Keratinocyte (primary cell): ENCODE measurements at places on chromosomes 16 and 17.

DNA sequence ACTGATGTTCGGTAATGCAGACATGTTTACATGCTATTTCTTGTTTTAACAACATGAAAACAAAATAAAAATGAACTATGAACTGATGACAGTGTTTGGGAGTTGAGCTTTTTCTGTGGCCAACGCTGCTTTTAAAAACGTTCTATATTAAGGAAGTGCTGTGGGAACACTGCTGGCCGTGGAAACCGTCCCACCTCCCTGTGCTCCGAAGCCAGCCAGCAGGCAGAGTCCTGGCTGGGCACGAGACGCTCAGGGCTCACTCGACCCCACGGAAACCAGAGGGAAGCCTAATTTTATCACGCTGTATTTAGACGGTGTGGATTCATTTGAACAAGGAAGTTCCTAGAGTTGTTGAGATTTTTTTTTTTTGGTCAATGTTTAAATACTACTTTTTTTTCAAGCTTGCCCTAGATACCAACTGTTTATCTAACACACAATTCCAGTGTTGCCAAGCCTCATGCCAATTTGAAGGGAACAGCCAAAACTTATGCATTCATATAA is 25.8 kb downstream of the ADCY9 start:
- DNase-seq = no peak

- no peak for DNase-seq
Observed at GRCh38 chr17:28476076-28476865, 2.8 kb downstream of the SLC13A2 start.

GRCh38 chr16:77449208-77449607 is 14.4 kb upstream of the ADAMTS18 start:
- no peak for DNase-seq

DNA sequence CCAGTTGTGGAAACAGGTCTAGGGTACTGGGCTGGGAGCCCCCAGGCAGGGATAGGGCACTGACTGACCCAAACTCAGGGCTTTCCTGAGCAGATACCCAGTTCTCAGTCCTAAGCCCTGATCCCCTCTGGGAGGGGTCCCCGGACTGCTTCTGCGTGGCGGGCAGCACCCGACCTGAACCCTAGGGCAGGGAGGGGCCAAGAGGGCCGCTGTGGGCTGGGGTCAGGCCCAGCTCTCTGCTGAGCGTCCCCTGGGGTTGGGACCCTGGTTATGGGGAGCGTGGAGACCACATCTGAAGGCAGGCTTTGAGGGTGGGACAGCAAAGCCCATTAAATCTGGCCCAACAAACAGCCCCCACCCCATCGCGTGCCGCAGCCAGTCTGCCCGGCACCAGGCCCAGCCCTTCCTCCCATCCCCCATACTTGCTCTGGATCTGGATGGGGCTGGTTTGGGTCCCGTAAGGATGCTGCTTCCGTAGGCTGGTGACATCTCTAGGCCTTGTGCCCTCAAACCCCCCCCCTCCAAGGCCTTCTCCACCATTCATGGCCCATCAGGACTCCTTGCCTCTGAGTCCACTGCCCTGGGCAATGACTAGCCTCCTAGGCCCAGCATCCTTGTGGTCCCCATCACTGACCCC is 691 bp upstream of the FAM83G start:
- no peak for DNase-seq

GRCh38 chr17:78566947-78567346 is 10.2 kb downstream of the DNAH17 start:
- DNase-seq = no peak

DNA sequence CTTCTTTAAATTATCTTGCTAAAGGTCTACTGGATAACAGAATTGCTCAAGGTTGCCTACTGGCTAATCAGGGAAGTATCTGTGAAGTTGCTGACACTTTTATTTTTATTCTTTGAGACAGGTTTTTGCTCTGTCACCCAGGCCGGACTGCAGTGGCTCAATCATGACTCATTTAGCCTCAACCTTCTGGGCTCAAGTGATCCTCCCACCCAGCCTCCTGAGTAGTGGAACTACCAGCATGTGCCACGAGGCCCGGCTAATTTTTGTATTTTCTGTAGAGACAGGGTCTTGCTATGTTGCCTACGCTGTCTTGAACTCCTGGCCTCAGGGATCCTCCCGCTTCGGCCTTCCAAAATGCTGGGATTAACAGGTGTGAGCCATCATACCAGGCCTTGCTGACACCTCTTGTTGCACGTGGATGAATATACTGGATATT is 43.1 kb downstream of the GLG1 start:
- DNase-seq = no peak

- no peak for DNase-seq
Observed at GRCh38 chr16:88321635-88322499, 60.9 kb upstream of the ZNF469 start.

DNA sequence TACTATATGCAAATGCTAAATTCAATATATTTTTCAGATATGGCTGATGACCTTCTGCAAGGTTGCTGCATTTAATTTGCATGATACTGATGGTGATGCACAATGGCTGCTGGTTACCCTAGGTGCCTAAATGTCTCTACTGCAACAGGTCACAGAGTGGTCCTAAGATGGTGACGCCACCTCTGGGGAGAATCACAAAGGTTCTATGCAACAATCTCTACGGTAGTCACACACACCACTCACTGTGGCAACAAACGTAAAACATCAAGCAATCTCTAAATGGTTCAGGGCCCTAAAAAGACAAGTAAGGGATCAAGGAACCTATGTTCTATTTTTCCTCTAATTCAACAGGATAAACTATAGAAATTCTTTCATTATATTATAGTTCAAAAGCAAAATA is 293.3 kb downstream of the CEP112 start:
- no peak for DNase-seq

GRCh38 chr17:66002063-66002585 is 189.8 kb downstream of the CEP112 start:
- no peak for DNase-seq

DNA sequence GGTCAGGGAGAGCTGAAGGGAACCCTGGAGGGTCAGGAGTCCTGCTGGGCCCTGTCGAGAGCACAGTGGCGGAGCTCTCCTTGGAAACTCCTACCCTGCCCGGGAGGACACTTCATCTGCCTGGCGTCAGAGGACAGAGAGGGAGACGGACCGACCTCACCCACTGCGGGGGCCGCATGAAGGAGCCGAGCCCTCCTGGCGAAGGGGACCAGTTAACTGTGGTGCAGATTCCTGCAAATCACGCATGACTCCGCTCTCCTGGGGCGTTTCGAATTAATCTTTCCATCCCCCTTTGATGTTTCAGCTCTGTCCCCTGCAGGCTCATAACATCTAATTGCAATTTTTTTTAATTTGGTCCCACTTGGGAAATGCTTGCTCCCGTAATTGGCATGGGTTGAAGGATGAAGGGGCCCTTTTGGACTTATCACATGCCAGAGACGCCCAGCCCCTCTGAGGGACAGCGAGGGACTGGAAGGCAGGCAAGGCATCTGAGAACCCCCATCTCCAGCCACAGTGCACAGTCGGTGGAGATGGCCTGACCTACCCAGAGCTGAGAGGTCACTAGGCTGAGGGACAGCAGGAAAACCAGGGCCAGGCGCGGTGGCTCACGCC is 26.5 kb downstream of the RPH3AL start:
- no peak for DNase-seq

GRCh38 chr16:14198572-14198971 is 127.5 kb downstream of the MRTFB start:
- no peak for DNase-seq

DNA sequence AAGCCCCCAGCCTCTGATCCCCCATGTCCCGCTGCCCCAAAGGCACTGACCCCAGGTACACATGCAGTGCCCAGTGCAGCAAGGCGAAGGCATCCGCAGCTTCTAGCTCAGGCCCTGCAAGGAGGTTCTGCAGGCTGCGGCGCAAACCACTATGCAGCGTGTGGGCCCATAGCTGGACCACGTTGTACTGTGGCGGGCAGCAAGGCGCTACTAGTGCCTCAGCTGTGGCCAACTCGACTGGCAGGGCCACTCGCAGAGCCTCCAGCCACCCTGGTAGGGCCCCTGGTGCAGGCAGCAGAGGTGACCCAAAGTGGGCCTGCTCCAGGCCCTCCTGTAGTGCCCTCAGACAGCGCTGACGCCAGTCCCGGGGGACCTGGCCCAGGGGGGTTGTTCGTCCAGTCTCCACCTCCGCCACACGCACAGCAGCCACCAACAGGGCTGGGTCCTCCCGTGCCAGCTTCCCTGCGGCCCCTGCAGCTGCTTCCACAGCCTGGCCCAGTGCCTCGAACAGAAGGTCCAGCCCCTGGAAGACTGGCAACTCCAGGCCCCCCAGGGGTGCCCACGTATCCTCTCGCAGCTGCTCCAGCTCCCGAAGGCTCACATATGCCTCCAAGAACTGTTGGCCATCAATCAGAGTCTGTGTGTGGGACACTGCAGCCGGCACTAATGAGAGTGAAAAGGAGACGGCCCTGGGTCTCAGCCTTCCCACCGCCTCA is 2.6 kb downstream of the EXOC3L1 start:
- no peak for DNase-seq

- DNase-seq = no peak
Observed at GRCh38 chr16:66304151-66304550, 62.3 kb upstream of the CDH5 start.
